Neuronal stem cell (in vitro differentiated cells): ENCODE measurements at places on chromosomes 13 and 19.

DNA sequence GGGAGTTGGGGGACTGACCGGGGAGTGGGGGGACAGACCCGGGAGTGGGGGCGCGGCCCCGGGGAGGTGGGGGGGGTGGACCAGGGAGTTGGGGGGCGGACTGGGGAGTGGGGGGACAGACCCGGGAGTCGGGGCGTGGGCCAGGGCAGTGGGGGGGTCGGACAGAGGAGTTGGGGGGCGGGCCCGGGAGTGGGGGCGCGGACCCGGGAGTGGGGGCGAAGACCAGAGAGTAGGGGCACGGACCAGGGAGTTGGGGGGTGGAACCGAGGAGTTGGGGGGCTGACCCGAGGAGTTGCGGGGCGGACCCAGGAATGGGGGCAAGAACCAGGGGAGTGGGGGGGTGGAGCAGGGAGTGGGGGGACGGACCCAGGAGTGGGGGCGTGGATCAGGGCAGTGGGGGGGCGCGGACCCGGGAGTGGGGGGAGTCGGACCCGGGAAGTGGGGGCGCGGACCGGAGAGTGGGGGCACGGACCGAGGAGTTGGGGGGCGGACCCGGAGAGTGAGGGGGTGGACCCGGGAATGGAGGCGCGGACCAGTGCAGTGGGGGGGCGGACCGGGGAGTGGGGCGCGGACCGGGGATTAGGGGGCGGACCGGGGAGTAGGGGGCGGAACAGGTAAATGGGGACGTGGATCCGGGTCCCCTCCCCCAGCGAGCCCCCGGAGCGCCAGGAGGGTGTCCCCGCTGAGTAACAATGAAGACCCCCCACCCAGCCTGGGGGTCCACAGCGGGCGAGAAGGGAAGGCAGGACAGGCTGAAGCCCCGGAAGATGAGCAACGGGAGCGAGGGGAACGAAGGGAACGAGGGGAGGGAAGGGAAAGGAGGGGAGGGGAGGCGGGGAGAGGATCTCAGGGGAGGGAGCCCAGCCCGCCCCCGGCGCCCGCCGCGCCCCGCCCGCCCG is 589 bp downstream of the R3HDM4 start:
- H3K27me3 ChIP-seq = peaks cover 3% of the 10 kb centered on the region
- peak overlapping the region; percentile 91 for H3K4me3 ChIP-seq

- peaks cover 14% of the 10 kb centered on the region for H3K4me1 ChIP-seq
- no peak for DNase-seq
- no peaks in the 10 kb centered on the region for H3K27me3 ChIP-seq
- no peak overlapping the region for H3K27ac ChIP-seq
These were observed 88.9 kb downstream of the KDM4B start for GRCh38 chr19:5057860-5058259.

GRCh38 chr19:32901504-32902161 is 32.1 kb upstream of the SLC7A9 start:
- peaks cover 9% of the 10 kb centered on the region for H3K36me3 ChIP-seq
- DNase-seq = no peak
- H3K4me3 ChIP-seq = no peak overlapping the region
- H3K27me3 ChIP-seq = no peaks in the 10 kb centered on the region
- H3K27ac ChIP-seq = no peak overlapping the region
- no peaks in the 10 kb centered on the region for H3K4me1 ChIP-seq

GRCh38 chr19:44891016-44891882 is at the start of gene TOMM40:
TOMM40 (plus strand) TSS chr19:44891254; CDS start chr19:44891416, 162 bp downstream.
- H3K36me3 ChIP-seq = peaks cover 64% of the 10 kb centered on the region
- no peaks in the 10 kb centered on the region for H3K27me3 ChIP-seq
- H3K4me1 ChIP-seq = peaks cover 12% of the 10 kb centered on the region
- peak within 1 kb of the TSS; percentile 87 for H3K27ac ChIP-seq
- peak within 1 kb of the TSS; percentile 76 for H3K4me3 ChIP-seq

GRCh38 chr13:44058624-44059215 is 179.0 kb downstream of the LACC1 start:
- no peak for DNase-seq
- peaks cover 8% of the 10 kb centered on the region for H3K4me1 ChIP-seq
- no peaks in the 10 kb centered on the region for H3K27me3 ChIP-seq
- H3K27ac ChIP-seq = no peak overlapping the region

GRCh38 chr19:18338541-18338940 is 1.9 kb upstream of the PGPEP1 start:
- no peak for DNase-seq
- no peak overlapping the region for H3K4me3 ChIP-seq
- H3K27ac ChIP-seq = no peak overlapping the region
- H3K27me3 ChIP-seq = no peaks in the 10 kb centered on the region

GRCh38 chr19:6378041-6378440 is 2.3 kb upstream of the PSPN start:
- H3K4me1 ChIP-seq = peaks cover 7% of the 10 kb centered on the region
- no peaks in the 10 kb centered on the region for H3K27me3 ChIP-seq
- H3K4me3 ChIP-seq = no peak overlapping the region
- H3K27ac ChIP-seq = peak overlapping the region; percentile 19

DNA sequence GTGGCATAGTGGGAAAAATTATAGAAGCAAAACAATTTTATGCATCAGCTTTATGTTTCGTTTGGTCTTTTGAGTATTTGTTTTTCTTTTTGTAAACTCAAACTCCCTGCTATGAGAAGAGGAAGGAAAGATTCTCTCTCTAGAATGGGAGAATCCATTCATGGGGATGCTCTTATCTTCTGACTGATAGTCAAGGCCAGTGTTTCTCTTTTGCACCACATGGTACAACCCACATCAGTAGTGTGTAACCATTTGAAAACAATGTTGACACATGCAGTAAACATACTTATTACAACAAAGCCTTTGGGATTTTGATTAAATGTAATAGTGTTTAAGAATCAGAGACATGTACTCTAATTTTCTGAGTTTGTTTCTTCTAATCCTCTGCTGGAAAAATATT is 490.5 kb downstream of the MYO16 start:
- H3K36me3 ChIP-seq = no peaks in the 10 kb centered on the region
- no peak for DNase-seq
- no peak overlapping the region for H3K4me3 ChIP-seq
- H3K27ac ChIP-seq = no peak overlapping the region

DNA sequence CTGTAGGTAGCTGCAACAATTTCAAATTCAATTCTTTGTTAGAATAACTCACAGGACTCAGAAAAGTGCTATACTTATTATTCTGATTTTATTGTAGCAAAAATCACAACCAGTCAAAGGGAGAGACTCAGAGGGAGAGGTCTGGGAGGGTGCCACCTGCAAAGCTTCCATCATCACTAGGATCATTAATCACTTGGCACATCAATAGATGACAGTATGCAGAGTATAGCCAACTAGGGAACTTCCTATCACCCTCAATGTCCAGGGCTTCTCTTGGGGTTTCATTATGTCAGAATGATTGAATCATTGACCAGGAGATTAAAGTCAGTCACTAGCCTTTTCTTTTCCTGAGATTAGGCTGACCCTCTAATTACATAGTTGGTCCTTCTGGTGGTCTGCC is 431.3 kb upstream of the ATXN8OS start:
- H3K4me1 ChIP-seq = peaks cover 2% of the 10 kb centered on the region
- no peaks in the 10 kb centered on the region for H3K27me3 ChIP-seq
- H3K4me3 ChIP-seq = no peak overlapping the region
- H3K27ac ChIP-seq = no peak overlapping the region
- no peak for DNase-seq

GRCh38 chr19:3733549-3734309 is 25.5 kb downstream of the TJP3 start:
- H3K4me1 ChIP-seq = no peaks in the 10 kb centered on the region
- no peaks in the 10 kb centered on the region for H3K36me3 ChIP-seq
- DNase-seq = no peak

GRCh38 chr19:4149518-4150288 is 3.7 kb upstream of the CREB3L3 start:
- H3K27me3 ChIP-seq = peaks cover 3% of the 10 kb centered on the region
- no peak overlapping the region for H3K27ac ChIP-seq
- no peak overlapping the region for H3K4me3 ChIP-seq
- H3K4me1 ChIP-seq = no peaks in the 10 kb centered on the region

- no peaks in the 10 kb centered on the region for H3K36me3 ChIP-seq
- H3K4me3 ChIP-seq = no peak overlapping the region
- no peaks in the 10 kb centered on the region for H3K4me1 ChIP-seq
- DNase-seq = no peak
- H3K27me3 ChIP-seq = no peaks in the 10 kb centered on the region
- H3K27ac ChIP-seq = no peak overlapping the region
These were observed 52.5 kb downstream of the POSTN start for GRCh38 chr13:37546087-37546486.

DNA sequence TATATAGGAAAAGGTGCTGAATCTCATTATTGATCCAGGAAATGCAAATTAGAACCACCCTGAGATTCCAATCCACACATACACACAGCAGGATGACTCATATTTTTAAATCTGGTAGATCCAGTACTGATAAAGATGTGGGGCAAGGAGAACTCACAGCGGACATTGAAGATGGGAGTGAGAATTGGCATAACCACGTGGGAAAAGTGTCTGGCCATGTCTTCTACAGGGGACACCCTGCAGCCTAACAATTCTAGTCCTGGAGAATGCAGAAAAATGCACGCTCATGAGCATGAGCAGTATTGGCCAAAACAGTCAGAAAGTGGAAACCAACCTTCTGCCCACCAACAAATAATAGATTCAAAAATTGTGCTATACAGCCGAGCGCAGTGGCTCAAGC is 13.5 kb upstream of the BCL3 start:
- no peaks in the 10 kb centered on the region for H3K27me3 ChIP-seq
- no peak overlapping the region for H3K27ac ChIP-seq
- no peaks in the 10 kb centered on the region for H3K36me3 ChIP-seq

DNA sequence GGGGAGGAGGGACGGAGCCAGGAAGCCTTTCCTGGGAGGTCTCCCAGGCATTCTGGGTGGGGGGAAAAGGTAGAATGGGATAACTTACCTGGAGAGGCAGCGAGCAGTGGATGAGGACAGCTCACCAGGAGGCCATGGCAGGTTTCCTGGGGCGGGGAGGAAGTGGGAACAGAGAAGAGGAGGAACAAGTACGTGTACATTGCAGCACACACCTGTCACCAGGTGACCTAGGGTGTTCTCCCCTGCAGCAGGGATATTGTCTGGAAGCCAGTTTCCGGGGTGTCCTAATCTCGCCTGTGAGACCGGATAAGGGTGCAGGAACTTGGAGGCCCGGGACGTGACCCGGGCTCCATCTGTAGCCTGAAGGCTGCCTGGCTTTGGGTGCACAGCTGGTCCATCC is at the start of gene FUT3:
FUT3 (minus strand) TSS at position 148 of the 400 bp plus-strand sequence.
- DNase-seq = no peak
- no peaks in the 10 kb centered on the region for H3K27me3 ChIP-seq
- H3K4me1 ChIP-seq = no peaks in the 10 kb centered on the region
- H3K36me3 ChIP-seq = no peaks in the 10 kb centered on the region

- no peak overlapping the region for H3K27ac ChIP-seq
- no peak overlapping the region for H3K4me3 ChIP-seq
- peaks cover 22% of the 10 kb centered on the region for H3K4me1 ChIP-seq
- no peaks in the 10 kb centered on the region for H3K27me3 ChIP-seq
- DNase-seq = no peak
- peaks cover 34% of the 10 kb centered on the region for H3K36me3 ChIP-seq
These were observed 182.2 kb downstream of the KDM4B start for GRCh38 chr19:5150902-5151741.

DNA sequence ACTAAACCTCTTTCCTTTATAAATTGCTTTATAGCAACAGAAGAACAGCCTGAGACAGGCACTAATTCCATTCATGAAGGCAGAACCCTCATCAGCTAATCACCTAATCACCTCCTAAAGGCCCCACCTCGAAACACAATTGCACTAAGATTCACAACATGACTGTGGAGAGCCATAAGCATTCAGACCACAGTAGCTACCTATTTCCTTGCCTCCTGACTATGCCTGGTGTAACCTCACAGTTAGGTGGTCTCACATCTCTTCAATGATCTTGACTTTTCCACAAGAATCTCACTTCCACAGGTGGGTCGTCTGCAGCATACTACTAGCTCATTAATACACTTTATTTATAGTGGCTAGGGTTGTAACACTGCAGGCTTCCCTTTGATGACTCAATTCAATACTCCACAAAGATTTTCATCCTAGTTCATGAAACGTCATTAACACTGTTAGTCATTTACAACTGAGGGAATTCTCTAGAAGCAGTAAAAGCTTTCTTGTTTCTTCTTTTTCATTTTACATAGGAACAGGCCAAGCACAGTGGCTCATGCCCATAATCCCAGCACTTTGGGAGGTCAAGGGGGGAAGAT is 27.1 kb downstream of the STK24 start:
- H3K27me3 ChIP-seq = no peaks in the 10 kb centered on the region
- H3K27ac ChIP-seq = no peak overlapping the region
- no peaks in the 10 kb centered on the region for H3K4me1 ChIP-seq
- no peak for DNase-seq
- H3K36me3 ChIP-seq = peaks cover 15% of the 10 kb centered on the region
- H3K4me3 ChIP-seq = no peak overlapping the region

- H3K36me3 ChIP-seq = no peaks in the 10 kb centered on the region
- H3K4me1 ChIP-seq = peaks cover 2% of the 10 kb centered on the region
- no peak for DNase-seq
- H3K4me3 ChIP-seq = no peak overlapping the region
- no peaks in the 10 kb centered on the region for H3K27me3 ChIP-seq
These were observed 100.1 kb upstream of the CLDN10 start for GRCh38 chr13:95452375-95452774.

- H3K4me3 ChIP-seq = no peak overlapping the region
- peaks cover 2% of the 10 kb centered on the region for H3K4me1 ChIP-seq
- DNase-seq = no peak
These were observed 27.8 kb downstream of the ELAVL1 start for GRCh38 chr19:7977723-7978040.

GRCh38 chr13:64925727-64926126 is 2304.4 kb downstream of the PCDH9 start:
- no peaks in the 10 kb centered on the region for H3K4me1 ChIP-seq
- DNase-seq = no peak
- no peaks in the 10 kb centered on the region for H3K27me3 ChIP-seq
- no peaks in the 10 kb centered on the region for H3K36me3 ChIP-seq

- no peaks in the 10 kb centered on the region for H3K27me3 ChIP-seq
- peaks cover 37% of the 10 kb centered on the region for H3K4me1 ChIP-seq
- peaks cover 5% of the 10 kb centered on the region for H3K36me3 ChIP-seq
- peak overlapping the region; percentile 41 for H3K27ac ChIP-seq
These were observed 41.1 kb downstream of the COL4A1 start for GRCh38 chr13:110265682-110266430.

- no peak overlapping the region for H3K27ac ChIP-seq
- H3K36me3 ChIP-seq = peaks cover 10% of the 10 kb centered on the region
- no peak overlapping the region for H3K4me3 ChIP-seq
- no peak for DNase-seq
- H3K27me3 ChIP-seq = peaks cover 40% of the 10 kb centered on the region
These were observed 900 bp downstream of the PPP1R13L start for GRCh38 chr19:45403781-45404556.

DNA sequence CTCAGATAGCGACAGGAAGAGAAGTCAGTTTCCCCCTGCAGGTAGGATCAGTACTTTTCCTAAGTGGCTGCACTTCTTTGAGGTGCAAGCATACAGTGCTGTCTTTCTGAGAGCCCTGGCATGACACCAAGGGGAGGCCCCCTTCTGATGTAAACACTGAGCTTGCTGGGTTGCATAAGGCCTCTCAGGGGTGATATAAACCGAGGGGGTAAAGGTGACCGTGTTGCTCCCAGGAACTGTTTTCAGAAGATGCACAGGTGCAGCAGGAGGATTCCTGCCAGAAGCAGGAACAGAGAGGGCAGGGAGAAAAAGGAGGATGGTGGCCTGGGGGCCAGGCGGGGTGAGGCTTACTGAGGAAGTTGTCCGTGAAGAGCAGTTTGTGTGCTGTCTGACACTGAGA is 74.0 kb upstream of the ZNF30 start:
- H3K27ac ChIP-seq = no peak overlapping the region
- no peak for DNase-seq
- no peak overlapping the region for H3K4me3 ChIP-seq
- H3K4me1 ChIP-seq = no peaks in the 10 kb centered on the region
